Esophagus squamous epithelium (tissue), 5 donors: ENCODE measurements at places on chromosomes 6 and 20.

DNA sequence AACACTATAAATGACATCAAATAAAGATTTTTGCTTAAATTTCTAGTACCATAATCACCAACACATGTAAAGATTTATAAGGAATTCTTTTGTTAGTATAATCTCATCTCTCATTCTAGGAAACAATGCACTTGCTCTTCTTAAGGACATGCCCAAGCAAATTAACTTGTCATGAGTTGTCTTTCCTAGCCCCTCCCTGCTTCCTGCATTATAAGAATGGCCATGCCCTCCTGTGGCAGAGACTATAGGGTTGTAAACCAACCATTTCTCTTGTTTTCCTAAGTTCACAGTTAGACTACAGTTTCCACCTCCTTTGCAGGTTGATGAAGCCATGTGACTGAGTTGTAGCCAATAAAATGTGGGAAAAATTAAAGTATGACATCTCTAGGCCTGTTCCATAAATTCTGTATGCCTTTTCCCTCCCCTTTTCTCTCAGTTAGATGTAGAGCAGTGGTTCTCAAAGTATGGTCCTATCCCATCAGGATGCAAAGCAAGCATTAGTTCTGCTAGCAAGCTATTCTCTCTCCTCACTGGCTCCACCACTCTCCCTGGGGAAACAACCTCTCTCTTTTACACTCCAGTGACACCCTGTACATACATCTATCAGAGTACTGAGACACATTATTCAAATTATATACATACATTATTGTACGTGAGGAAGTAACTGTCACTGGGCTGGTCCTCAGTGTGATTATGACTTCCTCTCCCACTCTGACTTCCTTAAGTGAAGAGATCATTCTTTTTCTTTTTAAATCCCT is 295.0 kb downstream of the PKHD1 start:
- DNase-seq: no peak

GRCh38 chr6:105748737-105749161 is 337.4 kb upstream of the PRDM1 start:
- no peak for DNase-seq

- DNase-seq: no peak
These were observed 235.4 kb downstream of the BTBD9 start for GRCh38 chr6:38404355-38404754.

DNA sequence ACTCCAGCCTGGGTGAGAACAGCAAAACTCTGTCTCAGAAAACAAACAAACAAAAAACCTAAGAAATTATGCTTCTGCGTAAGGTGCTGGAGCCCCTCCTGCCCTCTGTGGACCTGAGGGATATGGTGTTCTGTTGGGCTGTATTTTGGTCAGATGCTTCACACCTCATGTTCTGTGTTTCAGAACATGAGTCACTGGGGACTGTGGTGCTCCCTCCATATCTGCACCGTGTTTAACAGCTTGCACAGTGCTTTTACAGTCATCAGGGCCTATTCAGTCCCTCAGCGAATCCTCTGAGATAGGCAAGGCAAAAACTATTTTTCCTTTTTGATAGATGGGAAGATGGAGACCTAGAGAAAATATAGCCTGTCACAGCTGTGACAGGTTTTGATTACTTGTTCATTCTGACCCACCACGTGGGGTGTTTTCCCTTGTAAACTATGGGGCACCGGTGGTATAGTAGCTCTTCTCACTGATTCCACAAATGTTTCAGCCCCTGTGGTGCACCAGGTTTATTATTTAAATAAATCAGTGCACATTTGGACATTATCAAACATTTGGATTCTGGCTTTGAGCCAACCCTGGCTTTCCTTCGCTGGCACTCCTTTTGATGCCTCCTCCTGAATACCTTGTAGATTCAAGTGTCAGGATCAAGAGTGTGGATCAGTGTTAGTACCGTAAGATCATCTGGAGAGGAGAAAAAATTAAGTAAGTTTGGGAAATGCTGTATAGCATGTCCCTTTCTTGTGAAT is 9.6 kb downstream of the TTPAL start:
- DNase-seq: no peak

GRCh38 chr20:34891166-34892062 is 15.0 kb downstream of the ACSS2 start:
- no peak for DNase-seq

GRCh38 chr20:2871111-2871465 is 2.2 kb upstream of the PTPRA start:
- no peak for DNase-seq

- DNase-seq: no peak
These were observed 6.2 kb downstream of the SNTA1 start for GRCh38 chr20:33437141-33437911.

DNA sequence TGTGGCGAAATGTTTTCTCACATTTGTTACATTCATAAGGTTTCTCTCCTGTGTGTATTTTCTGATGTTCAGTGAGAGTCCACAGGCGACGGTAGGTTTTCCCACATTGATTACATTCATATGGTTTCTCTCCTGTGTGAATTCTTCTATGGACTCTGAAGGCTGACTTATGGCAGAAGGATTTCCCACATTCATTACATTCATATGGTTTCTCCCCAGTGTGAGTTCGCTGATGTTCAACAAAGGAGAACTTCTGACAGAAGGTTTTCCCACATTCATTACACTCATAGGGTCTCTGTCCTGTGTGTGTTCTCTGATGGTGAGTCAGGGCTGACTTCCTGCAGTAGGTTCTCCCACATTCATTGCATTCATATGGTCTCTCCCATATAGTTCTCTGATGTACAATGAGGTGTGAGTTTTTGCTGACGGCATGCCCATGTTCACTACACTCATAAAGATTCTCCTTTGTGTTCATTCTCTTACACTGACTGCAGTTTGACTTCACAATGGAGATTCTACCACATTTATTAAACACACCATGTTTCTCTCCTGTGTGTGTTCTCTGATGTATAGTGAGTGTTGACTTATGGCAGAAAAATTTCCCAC is 11.9 kb downstream of the ZNF334 start:
- no peak for DNase-seq

- no peak for DNase-seq
These were observed 125.4 kb upstream of the GPR6 start for GRCh38 chr6:109852713-109853112.

GRCh38 chr6:111356551-111356950 is 126.5 kb downstream of the REV3L start:
- DNase-seq: no peak

DNA sequence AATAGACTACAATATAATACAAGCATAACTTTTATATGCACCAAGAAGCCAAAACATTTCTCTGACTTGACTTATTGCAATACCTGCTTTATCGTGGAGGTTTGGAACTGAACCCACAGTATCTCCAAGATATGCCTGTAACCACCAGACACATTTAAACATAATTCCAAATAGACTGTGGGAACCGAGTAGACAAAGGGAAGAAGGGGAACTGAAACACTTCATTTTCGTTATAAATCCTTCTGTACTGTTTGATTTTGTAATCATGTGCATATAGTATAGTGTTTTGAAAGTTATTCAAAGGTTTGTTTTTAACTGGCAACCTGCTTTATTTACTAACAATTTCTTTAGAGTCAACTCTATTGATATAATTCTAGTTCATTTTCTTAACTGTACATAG is 154.9 kb upstream of the BEND6 start:
- no peak for DNase-seq

GRCh38 chr6:626236-626635 is 30.7 kb downstream of the HUS1B start:
- DNase-seq: no peak

- DNase-seq: no peak
These were observed 201.9 kb downstream of the UBE3D start for GRCh38 chr6:82863781-82864180.

GRCh38 chr20:38286586-38287531 is 17.1 kb upstream of the BPI start:
- DNase-seq: no peak

DNA sequence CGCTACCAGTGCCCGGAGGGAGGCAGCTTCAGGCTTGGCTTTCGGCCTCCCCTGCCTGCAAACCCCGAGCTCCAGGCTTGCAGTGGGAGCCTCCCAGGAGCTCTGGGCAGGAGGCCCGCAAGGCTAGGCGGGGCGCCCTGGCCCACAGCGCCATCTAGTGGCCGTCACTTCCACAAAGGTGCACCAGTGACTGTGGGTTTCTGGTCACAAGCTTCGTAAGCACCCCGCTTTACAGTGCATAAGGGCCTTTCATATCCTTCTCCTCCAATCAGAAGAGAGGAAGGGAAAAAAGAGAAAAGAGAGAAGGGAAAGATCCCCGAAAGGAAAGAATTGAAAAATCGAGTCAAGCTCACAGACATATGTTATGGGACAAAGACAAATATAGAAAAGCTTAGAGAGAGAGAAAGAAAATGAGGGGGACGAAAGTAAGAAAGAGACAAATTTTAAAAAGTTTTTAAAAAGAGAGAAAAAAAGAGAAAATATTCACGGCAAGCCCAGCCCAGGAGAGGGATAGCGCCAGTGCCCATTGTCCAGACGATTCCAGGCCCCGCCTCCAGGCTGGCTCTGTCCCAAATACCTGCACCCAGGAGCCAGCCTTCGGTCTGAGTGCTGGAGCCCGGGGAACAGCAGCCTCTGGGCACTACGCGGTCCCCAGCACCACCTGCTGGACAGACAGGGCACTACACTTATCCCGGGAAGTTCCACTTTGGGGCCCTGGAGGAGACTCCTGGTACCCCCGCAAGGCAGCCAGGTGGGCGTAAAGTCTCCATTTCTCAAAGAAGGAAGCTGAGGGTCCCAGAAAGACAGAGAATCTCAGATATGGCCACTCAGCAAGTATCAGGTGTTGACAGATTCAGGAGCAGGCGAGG is 207.1 kb downstream of the PREX1 start:
- no peak for DNase-seq

DNA sequence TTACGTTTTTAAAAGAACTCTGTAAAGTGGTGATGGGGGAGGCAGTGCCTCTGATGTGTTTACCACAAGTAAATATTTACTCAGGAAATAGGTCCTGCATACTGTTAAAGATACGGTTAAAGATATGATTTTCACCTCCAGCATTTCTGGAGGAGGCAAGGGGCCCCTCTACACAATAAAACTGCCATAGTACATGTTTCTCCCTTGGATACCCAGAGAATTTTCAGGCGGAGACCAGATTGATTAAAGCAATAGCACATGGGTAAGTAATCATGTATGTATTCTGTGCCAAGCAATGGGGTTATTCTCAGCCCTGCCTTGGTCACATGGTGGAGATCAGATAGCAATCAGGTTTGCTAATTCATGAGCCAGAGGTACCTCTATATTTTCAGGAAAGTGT is 9.6 kb downstream of the RIPOR2 start:
- DNase-seq: no peak
